ENCODE measurements at places on chromosomes 4 and X. TPM values are rescaled to one million over a fixed set of nuclear protein-coding genes. Genes with fewer than 3 reads are reported as not detected.

- DNase-seq: no peak
Observed at GRCh38 chrX:14676431-14676830, 147.1 kb downstream of the GLRA2 start.

DNA sequence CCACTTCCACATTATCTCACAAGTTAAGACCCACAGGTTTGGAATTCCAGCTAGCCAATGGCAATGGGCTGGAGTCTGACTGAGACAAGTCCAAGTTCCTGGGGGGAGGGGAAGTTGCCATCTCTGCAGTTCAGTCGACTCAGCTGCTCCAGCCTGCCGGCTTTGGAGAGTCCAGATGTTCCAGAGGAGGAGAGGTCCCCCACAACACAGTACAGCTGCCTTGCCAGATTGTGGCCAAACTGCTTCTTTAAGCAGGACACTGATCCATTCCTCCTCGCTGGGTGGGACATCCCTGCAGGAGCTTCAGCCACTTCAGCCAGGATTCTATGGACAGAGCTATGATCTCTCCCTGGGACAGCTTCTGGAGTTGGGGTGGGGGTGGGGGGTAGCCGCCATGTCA lies 199.2 kb downstream of the EDA start:
- no peak for DNase-seq

GRCh38 chr4:8906991-8907595 lies 35.5 kb upstream of the HMX1 start:
- DNase-seq: no peak

The HS6ST2 gene
- polyA plus RNA-seq: 3.2 TPM

The CCDC158 gene
- 0.23 TPM for polyA plus RNA-seq

- no peak for DNase-seq
Observed at GRCh38 chr4:41028392-41029076, 185.8 kb downstream of the APBB2 start.

GRCh38 chr4:168699224-168699878 lies 202.5 kb downstream of the PALLD start:
- DNase-seq: no peak

The MAGEA12 gene
- not detected for polyA plus RNA-seq

The NDP gene
- 0.62 TPM for polyA plus RNA-seq

GRCh38 chr4:138650929-138651448 lies 364.6 kb upstream of the NOCT start:
- DNase-seq: no peak

DNA sequence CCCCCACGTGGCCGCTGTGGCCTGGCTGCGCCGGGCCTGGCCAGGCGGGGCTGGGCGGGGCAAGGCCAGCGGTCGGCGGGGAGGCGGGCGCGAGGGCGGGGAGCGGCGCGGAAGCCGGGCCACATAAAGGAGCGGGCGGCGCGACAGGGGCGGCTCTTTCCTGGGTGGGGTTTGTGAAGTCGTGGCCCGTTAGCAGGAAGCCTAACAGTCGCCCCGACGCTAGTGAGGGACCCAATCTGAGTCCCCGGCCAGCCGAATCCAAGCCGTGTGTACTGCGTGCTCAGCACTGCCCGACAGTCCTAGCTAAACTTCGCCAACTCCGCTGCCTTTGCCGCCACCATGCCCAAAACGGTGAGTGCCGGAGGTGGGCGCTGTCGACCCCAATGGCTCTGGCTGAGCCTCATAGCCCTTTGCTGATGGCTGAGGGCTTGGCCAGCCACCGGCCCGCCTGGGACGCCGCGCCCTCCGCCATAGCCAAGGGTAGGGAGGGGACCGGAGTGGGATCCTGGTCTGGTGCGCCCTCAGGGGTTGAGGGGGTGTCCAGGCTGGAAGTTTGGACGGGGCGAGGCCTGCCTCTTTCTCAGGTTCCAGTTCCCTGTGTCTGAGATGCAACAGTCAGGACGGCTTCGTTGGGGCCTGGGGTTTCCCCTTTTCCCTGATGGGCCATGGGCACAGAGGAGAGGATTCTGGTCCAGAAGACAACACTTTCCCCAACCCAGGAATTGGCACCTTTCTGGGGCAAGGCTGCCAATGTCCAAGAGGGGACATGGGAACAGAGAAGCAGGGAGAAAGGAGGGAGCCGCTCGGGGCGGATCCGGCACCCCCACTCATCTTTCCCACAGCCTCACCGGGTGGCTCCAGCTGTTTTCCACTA lies at the start of gene MSN:
TSS of gene MSN (plus strand) at position 152 of the 874 bp plus-strand sequence. CDS start at position 340, 188 bp downstream.
- no peak for DNase-seq

The TLR10 gene
- 0.05 TPM for polyA plus RNA-seq

The GABRE gene
- polyA plus RNA-seq: 9.1 TPM

The UGT2A3 gene
- polyA plus RNA-seq: not detected

The SHROOM2 gene
- polyA plus RNA-seq: 2.6 TPM

- DNase-seq: no peak
Observed at GRCh38 chr4:33296876-33297455, 2576.8 kb downstream of the PCDH7 start.

DNA sequence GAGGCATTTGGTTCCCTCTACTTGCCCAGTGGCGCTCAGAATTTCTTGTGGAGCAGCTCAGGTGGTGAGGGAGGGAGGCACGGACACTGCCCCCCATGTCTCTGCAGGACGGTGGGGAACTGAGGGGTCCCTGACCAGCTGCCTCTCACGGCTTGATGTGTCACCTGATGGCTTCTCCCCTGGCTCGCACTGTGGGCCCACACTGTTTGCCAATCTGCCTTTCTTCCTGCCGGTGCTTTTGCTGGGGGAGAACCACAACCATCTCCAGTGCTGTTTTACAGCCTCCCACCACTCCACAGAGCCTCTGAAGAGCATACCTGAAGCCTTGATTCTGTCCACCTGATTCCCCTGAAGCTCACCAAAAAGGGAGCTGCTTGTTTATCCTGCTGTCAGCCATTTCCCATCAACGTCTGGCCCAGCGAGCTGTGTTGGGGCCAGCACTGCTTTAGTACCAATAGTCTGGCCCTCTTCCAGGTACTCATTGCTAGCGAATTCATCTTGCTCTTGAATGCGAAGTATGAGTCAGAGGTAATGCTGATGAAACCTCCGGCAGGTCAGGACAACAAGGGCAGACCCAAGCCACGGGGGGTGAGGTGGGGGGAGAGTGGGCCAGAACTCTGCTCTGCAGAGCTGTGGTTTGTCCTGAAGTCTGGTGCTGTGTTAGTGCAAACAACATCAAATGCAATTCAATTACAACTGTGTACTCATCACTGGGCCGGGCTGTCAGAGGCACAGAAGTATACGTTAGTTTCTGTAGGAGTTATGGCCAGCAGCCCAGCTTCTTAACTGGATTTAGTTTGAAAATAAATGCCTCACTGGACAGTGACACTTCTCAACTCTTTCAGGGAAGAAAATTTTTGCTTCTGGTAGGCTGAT lies 208.3 kb upstream of the JADE1 start:
- peak; percentile 66 for DNase-seq

The PCDH18 gene
- polyA plus RNA-seq: 28.7 TPM

DNA sequence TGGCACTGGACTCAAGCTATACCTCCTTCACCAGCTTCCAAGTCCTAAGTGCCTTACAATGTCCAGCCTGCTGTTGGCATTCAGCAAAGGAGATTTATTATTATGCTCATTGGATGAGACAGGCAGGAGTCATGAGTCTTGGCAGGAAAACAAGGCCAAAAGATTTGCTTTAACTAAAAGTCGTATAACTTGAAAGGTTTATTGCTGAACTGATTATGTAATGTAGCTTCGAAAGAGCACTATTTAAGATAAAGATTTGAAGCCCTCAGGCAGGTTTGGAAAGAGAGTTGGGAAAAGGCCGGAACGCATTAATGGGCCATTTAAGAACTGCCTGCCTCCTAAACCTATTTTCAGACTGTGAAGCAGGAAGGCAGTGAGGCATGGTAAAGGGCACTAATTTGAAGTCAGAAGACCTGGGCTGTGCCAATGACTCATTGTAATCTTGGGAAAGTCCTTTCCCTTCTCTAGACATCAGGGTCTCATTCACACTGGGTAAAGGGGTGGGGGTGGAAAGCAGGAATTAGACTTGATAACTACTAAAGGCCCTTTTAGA lies 280.5 kb upstream of the EDA2R start:
- no peak for DNase-seq

GRCh38 chr4:153577053-153577452 lies 107.0 kb upstream of the TLR2 start:
- peak; percentile 7 for DNase-seq

The FGF13 gene
- 10.5 TPM for polyA plus RNA-seq

GRCh38 chr4:109820563-109820962 lies 5.0 kb downstream of the GAR1 start:
- no peak for DNase-seq

DNA sequence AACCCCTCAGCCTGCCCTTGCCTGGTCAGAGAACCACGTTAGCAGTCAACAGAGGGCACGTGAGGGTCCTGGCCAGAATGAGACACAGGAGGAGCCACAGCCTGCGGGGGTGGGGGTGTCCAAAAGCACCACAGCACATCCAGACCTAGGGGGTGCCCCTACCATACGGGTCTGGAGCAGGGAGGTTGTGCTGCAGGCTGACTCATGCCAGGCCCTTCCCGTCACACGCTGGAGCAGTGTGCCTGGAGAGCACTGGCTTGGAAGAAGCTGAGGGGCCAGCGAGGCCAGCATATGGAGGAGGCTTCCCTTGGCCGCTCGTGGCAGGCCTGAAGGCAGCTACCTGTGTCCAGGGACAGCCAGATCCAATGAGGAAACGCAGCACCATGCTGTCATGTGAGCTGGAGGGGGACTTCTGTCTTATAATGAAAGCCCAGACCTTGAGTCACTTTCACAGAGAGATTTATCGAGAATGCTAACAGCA lies 1.5 kb upstream of the IRAK1 start:
- DNase-seq: no peak

- DNase-seq: no peak
Observed at GRCh38 chrX:123083924-123084323, 100.2 kb upstream of the GRIA3 start.

GRCh38 chrX:27890611-27891010 lies 82.8 kb downstream of the MAGEB10 start:
- DNase-seq: no peak

The HUWE1 gene
- polyA plus RNA-seq: 54.1 TPM

The EGF gene
- 1.6 TPM for polyA plus RNA-seq

DNA sequence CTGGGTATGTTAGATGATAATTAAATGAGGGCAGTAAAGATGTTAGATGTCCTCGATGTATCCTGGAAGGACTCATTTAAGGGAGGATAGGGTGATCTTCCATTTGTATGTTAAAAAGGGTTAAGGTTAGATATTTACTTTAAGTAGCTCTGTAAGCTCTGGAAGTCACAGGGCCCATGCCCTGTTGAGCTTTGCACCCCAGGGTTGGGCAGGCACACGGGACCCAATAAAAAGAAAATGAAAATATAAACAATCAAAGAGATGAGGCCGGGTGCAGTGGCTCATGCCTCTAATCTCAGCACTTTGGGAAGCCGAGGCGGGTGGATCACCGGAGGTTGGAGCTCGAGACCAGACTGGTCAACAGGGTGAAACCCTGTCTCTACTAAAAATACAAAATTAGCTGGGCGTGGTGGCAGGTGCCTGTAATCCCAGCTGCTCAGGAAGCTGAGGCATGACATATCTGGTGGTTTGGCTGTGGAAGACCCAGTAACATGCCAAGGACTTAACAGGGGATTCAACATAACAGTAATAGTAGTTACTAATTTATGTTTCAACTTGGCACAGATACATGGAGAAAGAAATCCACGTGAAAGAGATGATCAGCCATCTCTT lies 16.9 kb upstream of the PHEX start:
- DNase-seq: no peak

The QRFPR gene
- not detected for polyA plus RNA-seq

DNA sequence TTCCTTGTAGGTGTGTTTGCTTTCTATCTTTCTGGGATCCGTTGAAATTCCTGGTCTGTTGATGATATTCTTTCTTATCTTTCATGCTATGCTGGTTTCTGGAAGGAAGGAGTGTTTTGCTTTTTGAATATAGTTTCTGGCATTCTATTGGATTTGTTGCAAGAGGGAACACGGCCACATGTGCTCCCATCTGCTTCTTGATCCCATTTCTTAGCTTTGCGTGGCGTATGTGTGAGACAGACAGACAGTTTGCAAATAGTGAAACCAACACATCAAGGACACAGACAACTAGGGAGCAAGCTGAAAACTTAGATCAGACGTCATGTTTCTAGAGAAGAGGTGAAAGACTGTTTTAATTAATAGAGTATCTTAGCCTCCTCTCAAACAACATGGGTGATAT lies 261.9 kb upstream of the PUDP start:
- DNase-seq: no peak

- no peak for DNase-seq
Observed at GRCh38 chrX:120468479-120468824, 644 bp downstream of the LAMP2 start.

DNA sequence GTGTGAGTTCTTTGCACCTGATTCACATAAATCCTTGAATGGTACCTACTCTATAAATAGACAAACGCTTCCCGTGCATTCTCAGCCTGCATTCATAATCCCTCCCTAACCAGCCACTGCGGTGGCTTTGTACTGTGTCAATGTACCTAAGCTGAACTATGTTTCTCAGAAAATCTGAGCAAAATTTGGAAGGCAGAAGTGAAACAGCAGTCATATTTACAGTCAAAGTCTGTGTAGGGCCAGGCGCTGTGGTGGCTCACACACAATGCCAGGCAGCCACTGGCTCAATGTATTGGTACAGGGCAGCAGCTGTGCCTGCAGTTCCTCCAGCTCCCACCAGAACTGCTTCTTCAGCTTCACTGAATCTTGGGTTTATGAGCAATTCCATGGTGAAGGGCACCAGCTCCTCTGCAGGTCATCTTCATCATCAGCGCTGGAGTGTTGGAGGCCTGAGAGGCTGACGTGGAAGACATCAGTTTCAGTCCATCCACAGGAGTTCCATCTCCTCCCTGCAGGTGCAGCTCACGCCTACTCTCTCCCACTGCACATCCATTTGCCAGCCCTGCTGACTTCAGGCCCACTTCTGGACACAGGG lies 32.3 kb upstream of the IRF2 start:
- no peak for DNase-seq

- DNase-seq: no peak
Observed at GRCh38 chr4:107509615-107510014, 210.4 kb downstream of the PAPSS1 start.

The SH3BGRL gene
- 262 TPM for polyA plus RNA-seq

DNA sequence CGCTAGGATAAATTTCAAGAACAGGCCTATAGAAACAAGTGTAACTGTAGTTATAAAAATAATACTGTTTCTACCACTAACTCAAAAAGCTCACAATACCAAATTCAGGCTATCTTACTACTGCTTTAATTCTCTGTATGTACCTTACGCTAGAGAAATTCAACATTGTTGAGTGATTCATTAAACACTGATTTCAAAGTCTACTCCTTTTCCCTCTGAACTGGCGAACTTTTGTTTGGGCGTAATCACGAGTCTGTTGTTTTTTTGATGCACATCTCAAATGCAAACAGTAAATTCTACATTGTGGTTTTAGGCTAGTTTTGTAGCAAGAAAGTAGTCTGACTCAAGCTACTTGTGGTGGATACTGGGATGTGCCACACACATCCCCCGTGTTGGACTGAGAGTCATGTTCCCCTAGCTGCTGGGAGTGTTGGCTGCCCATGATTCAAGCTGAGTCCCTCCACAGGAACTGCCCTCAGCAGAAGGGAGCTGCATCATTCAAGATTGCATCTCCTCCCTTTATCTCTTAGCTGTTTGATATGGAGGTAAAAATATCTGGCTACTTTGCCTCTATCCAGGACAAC lies 406.1 kb downstream of the RAPGEF2 start:
- no peak for DNase-seq
